Naive B cell (primary cell): ENCODE measurements at places on chromosomes 12 and 14.

DNA sequence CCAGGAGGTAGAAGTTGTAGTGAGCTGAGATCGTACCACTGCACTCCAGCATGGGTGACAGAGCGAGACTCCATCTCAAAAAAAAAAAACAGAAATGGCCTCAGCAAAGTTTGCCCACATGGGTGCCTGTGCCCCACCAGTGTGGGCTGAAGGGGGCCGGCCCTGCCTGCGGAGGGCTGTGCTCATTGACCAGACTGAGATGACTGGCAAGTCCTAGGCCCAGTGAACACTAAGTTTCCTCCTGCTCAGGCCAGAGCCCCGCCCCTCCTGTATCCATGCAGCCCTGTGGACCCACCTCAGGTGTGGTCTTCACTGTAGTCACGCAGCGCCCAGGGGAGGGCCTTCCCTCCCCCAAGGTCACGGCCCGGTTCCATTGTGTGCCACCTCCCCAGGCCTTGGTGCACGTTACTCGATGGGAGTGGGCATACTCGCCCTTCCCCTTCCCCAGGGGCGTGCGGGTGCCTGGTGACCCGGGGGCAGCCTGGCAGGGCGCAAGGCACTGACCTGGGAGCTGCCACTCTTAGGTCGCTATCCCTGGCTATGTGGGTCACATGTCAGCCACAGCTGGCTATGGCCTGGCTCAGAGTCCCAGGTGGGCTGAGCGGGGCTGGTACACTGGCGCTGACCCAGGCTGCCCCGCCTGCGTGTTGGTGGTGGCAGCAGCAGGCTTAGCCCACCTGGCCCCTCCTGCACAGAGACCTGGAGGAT is 16.1 kb downstream of the INF2 start:
- no peak for DNase-seq

DNA sequence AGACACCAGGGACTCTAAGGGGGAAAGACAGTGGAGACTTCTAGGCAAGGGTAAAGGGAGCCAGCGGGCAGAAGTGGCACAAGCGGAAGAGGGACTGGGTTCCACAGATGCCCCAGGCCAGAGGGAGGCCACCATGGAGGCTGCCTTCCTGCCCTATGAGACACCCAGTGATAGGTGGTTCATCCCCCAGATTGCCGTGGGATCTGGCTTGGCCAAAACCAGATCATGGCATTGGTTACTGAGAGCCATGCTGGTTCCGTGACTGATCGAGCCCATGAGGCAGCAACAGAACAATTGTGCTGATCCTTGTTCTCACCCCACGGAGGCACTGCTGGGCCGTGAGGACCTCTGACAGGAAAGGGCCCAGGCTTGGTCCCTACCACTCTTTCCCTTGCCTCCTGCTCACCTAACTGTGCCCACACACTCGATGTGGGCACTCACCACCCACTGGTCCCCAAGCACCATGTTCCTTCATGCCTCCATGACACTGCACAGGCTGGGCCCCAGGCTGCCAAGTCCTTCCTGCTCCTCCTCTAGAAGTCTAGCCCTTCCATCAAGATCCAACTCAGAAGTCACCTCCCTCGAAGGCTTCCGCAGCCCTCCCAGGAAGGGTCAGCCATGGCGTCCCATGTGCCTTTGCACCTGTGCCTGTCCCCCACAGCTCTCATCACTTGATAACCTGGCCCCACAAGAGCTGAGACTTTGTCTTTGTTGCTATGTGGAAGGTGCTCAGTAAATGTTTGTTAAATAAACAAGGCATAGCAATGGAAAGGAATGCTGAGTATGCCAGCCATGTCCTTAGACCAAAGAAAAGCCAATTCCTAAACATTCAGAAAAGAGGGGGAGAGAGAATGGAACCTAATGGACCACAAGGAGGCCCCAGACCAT is 7.3 kb downstream of the KRT79 start:
- no peak for DNase-seq

DNA sequence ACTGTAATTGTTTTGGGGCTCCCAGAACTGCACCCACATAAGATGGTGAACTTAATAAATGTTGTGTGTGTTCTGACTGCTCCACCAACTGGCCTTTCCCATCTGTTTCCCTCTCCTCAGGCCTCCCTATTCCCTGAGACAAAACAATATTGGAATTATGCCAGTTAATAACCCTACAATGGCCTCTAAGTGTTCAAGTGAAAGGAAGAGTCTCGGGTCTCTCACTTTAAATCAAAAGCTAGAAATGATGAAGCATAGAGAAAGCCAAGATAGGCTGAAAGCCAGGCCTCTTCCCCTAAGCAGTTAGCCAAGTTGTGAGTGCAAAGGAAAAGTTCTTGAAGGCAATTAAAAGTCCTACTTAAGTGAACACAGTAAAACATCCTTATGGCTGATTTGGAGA is 13.4 kb downstream of the ACOT6 start:
- DNase-seq: no peak

DNA sequence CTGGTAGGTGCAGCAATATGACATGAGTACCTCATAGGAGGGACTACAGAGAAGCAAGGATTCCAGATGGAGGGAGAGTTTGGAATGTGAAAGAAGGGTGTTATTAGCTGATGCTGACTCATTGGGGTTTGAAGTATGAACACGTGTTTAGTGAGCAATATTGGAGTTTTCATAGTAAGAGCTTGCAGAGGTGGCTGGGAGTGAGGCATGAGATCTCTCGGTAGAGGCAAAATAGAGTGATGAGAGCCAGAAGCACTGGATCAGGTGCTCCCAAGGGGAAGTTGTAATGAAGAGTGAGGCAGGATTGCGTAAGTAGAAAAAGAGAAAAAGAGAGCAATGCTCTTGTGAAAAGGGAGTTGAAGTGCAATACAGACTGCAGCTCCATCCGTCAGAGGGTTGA is 42.1 kb downstream of the MGST1 start:
- DNase-seq: no peak

DNA sequence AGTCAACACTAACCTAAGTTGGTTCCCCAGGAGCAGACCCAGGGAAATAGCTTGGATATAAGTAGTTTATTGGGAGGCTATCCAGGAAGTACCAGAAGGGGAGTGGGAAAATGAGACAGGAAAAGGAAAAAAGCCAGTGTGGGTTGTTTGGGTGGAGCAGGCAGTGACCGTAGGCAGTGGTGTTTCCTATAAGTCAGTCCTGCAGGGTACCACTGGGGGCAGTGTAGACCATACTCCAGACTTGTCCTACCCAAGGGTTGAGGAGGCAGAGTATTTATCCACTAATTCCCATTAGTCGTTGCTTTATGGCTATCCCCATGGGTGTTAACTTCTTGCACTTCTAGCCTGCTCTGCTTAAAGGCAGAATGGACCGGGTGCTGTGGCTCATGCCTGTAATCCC is 6.4 kb upstream of the CCDC60 start:
- no peak for DNase-seq

- no peak for DNase-seq
These were observed 36.3 kb downstream of the RIN3 start for GRCh38 chr14:92549859-92550230.

DNA sequence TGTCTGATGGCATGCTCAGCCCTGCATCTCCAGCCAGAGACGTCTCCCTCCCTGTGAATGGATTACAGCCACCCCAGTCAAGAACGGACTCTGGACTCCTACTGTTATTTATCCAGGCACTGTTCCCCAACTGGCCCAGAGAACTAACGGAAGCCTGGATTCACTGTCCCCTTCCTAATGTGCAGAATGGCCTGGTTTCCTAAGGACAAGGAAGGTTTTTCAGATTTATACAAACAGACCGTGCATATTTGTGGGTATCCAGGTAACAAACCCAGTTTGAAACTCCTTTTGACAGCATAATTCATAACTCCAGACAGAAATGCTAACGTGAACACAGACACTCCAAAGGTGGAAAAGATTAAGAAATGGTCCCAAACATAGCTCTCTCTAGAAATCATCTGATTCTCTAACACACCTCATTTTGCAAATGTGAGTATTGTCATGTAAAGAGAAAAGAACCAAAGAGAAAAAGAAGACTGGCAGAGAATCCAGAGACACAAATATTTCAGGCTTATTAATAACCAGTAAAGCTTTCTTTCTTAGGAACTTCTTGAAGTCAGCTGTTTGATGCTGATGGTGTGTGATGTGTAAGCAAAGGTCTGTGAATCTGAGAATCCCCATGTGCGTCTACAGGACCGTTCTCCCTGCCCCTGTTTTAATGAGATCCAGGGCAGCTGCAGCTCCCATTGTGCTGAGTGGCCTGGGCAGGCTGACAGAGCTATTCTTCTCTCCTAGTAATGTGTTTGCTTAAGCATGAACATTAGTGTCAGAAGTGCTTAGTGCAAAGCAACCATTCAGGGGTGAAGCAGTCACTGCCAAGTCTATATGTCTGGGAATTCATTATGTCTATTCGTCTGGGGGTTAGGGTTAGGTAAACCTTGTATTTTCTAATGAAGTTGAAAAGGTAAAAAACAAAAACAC is 86.8 kb upstream of the HIF1A start:
- DNase-seq: no peak

GRCh38 chr12:100967189-100967588 is 172.6 kb downstream of the ANO4 start:
- no peak for DNase-seq

- DNase-seq: no peak
These were observed 79.9 kb downstream of the ARF6 start for GRCh38 chr14:49972823-49973222.

DNA sequence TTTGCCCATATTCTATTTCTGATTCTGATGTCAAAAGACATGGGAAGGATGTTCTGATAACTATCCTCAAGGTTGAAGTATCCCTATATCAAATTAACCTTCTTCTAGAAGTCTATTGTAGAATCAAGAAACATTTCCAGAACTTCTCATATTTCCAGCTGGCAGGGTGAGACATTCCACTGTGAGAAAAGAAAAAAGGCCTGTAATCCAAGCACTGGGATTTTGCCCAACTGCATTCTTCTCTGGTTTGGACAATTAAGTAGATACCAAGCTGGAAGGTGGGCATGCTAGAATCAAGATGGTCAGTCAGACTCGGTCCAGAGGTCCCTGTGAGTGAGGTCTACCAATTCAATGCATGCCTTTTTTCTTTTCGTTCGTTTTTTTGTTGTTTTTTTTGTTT is 60.9 kb downstream of the MAP3K9 start:
- no peak for DNase-seq

GRCh38 chr14:73740618-73741326 is 26.6 kb upstream of the PNMA1 start:
- no peak for DNase-seq

DNA sequence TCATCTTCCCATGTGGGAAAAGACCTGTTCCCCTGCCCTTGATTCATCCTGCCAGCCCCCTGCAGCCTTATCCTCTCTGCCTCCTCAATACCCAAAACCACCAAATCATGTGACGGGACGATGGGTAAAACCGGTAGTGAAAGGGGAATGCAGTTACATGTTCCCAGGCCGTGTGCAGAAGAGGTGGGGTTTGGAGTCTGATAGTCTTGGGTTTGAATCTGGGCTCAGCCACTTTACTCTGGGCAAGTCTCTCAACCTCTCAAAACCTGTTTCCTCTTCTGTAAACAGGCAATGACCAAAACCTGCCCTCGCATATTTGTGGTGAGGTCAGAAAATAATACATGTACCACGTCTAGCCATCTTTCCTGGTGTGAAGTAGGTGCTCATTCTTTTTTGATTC is 123.0 kb downstream of the PLXNC1 start:
- DNase-seq: no peak

DNA sequence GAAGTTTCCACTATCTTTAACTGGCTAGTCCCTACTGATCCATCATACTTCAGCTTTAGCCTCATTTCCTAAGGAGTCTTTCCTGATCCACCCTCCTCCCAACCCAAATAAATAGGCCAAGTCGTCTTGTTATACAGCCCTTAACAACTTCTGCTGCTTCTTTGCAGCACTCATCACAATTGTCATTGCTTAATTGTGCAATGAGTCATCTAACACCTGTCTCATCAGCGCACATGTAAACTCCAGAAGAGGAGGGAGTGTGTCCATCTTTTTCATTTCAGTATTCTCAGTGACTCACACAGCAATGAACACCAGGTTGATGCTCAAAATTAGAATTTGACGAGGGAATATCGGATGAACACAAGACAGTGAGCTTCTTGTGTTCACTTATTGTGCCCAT is 87.3 kb downstream of the SUDS3 start:
- DNase-seq: no peak

DNA sequence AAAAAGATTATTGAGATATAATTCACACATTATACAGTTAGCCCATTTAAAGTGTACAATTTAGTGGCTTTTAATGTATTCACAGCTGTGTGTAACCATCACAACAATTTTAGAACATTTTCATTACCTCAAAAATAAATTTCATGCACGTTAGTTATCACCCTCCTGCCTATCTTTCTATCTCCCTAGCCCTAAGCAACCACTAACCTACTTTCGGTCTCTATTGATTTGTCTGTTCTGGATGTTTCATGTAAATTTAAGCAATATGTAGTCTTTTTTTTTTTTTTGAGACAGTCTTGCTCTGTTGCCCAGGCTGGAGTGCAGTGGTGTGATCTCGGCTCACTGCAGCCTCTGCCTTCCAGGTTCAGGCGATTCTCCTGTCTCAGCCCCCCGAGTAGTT is 439.4 kb downstream of the PCNX1 start:
- DNase-seq: no peak

GRCh38 chr14:91380610-91381371 is 36.8 kb downstream of the CCDC88C start:
- no peak for DNase-seq

- no peak for DNase-seq
These were observed 47.3 kb upstream of the FOS start for GRCh38 chr14:75231320-75231719.

- DNase-seq: peak; percentile 60
These were observed 108.8 kb upstream of the ATF7IP start for GRCh38 chr12:14256555-14257169.

DNA sequence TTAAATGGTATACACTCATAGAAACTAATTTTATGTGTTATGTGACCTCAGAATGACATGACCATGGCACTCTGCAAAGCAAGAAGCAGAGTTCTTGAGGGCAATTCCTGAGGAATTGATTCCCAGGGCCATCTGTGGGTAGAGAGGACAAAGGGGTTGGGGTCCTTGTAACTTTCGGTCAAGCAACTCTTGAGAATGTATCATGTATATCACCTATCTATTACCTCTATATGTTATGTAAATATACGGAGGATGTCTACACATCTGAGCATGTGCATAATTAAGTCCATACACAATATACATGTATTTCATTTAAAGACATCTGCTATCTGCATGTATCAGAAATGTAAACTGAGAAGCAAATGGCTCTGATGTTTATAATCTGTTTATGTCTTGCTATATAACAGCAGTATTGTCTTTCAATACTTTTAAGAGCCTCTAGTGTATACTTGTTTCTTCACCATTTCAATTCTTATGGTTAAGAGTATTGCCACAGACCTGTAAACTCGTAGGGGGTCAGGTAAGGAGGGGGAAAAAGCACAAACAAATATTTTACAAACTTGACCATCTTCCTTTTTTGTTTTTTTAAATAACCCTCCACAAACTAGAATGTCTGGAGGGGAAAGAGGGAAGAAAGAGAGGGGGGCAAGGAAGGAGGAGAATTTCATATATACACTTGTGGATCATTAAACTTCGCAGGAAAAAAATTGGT is 4.5 kb downstream of the FOXA1 start:
- DNase-seq: no peak

DNA sequence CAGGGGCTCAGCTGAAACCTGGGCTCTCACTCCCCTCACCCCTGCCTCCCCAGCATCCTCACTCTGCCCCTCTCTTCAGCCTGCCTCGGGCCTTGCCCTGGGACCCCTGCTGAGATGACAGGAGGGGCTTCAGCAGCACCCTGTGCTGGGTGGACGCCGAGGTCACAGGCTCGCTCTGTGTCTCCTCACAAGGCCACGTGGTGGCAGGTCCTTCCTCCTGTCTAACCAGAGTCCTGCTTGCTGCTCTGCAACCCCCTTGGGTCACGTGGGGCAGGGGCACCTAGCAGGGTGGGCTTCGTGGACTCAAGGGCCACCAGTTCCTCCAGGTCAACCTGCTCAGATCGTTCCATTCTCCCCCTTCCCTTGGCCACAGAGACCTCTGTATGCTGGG is 90.4 kb downstream of the TMEM121 start:
- no peak for DNase-seq
